ENCODE measurements at places on chromosomes 6 and 20. TPM values are rescaled to one million over a fixed set of nuclear protein-coding genes. Genes with fewer than 3 reads are reported as not detected.

Gene BEND6
- not detected for polyA plus RNA-seq

Gene KCNK15
- polyA plus RNA-seq = not detected

Gene BMP5
- not detected for polyA plus RNA-seq

Gene SLC17A2
- not detected for polyA plus RNA-seq

Gene TMEM74B
- polyA plus RNA-seq = 0.18 TPM

Gene RIPPLY2
- not detected for polyA plus RNA-seq

Gene CAP2
- polyA plus RNA-seq = not detected
